Femur (tissue), 1 donor: ENCODE measurements at places on chromosomes 5 and 9.

DNA sequence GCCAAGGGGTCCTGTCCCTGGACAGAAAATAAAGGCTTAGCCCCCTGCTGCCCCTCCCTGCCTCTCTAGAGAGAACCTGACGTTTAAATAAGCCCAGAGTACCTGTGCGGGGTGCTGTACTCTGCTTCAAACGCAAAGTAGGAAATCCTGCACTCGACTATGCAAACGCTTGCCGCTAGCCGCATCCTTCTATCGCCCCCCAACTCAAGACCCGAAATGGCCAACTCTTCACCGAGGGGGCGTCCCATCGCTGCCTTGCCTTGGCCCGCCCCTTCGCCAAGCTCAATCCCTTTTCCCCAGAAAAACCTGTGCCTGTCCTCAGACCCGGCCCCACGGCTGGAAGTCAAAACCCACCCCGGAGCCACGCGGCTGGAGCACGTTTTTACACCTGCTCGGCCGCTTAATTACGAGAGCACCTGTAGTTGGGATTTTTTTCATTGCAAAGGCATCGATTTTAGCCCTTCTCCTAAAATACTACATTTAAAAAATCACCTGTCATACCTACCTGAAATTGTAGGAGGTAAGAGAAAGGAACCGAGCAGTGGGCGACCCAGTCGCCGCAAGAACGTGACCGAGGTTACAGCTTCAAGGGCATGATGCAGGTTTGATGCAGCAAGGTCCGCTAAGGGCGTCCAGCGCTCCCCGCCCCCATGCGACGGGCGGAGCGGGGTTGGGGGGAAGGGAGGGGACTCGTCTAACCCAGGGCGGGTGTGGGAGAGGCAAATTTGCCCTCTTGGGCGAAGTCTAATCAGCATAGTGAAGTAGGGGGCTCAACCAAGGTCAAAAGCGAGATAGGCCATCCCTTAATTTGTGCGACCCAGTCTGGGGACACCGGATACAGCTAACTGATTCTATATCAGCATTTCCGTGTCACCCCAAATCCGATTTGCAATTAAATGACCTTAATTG, 3.5 kb downstream of the ELAVL2 start:
- DNase-seq = no peak

GRCh38 chr5:76325876-76326491, 77.1 kb upstream of the IQGAP2 start:
- no peak for DNase-seq

GRCh38 chr5:177513500-177513899, 3.3 kb downstream of the DDX41 start:
- DNase-seq = no peak

DNA sequence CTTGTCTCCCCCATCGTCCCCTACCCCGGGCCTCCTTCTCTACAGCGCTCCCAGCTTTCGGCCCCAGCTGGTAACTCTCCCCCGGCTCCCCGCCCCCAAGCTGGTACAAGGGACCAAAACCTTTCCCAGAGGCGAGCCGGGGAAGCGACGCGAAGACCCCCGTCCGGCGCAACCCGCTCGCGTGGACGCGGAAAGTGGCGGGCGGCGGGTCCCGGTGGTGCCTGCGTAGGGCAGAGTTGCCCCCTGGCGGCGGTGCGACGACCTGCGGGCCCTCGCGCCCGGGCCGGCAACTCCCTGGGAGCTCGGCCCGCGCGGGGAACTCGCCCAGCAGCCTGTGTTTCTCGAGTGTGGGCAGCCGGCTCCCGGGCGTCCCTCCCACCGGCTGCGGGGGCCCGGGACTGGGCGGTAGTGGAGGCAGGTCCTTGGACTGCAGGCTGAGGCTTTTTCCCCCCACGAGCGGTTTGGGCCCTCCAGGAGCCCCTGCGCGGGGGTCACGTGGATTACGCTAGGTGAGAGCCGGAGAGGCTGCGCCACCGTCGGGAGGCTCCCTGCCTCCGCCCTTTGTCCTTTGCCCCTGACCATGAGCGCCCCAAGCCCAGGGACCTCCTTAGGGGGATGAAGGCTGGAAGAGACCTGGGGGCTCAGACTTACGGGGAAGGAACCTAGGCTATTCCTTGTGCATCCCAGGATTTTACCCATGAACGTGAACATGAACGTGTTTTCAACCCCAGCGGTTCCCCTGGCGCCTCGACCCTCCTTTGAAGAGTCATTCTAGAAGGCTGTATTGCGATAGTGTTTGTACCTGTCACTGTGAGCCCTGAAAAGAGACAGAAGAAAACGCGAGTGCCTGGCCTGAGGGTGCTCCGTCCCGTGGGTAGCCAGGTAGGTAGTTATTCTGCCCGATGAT, 2.9 kb upstream of the FOXD1 start:
- peak; percentile 76 for DNase-seq

DNA sequence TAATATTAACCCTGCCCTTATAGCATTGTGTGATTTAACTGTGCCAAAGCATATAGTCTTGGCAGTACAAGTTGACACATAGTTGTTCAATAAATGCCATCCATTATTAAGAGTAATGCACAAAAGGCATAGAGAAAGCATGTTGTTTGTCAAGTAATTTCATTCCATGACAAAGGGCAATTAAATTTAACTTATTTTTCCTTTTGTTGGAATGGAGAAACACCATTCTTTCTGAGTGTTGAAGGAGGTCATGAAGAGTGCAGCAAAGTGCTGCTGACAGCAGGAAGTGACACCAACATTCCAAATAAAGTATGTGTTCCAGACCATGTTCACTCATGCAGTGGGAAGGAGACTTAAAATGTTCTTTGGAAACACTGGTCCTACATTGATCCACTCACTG, 29.1 kb downstream of the ANKDD1B start:
- no peak for DNase-seq

DNA sequence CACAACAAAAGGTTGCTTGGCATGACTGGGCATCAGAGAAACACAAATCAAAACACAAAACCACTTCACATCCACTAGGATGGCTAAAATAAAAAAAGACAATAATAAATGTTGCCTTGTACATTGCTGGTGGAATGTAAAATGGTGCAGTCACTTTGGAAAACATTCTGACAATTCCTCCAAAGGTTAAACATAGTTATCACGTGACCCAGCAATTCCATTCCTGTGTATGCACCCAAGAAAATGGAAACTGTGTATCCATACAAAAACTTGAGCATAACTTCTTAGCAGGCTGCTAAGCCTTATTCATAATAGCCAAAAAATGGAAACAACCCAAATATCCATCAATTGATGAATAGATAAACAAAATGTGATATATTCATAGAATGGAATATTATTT, 10.2 kb upstream of the SLC46A2 start:
- no peak for DNase-seq

- DNase-seq = no peak
Measured at GRCh38 chr5:176902911-176903664, 3.9 kb upstream of the HK3 start.

DNA sequence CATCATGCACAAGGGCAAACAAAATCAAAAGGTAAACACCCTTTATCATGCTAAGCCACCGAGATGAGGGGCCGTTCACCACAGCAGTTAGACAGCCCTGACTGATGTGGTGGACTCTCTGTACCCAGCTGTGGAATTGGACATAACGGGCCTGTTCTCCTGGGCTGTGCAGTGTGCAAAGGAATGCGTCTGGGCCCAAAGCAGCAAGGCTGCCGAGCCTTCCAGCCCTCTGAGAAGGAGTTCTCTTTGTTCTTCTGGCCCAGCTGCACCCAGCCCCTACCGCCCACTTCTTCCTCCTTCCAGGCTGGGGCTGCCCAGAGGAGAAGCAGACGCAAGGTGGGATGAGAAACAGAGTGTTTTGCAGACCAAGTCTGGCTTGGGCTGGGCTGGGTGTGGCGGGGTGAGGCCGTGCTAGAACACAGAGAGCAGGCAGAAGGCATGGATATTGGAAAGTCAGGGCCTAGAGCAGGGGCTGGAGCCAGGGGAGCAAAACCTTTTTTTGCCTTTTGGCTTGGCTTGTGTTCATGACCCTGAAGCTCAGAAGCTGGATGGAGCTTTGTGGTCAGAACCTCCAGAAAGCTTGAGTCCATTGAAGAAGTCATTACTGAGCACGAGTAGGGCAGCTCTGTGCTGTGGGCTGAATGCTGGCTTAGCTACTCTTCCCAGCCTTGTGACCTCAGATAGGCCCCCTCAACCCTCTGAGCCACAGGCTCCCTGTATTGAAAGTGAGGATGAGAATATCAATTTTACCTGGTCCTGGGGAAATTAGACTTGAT, 49.8 kb upstream of the SH3PXD2B start:
- DNase-seq = peak; percentile 51

DNA sequence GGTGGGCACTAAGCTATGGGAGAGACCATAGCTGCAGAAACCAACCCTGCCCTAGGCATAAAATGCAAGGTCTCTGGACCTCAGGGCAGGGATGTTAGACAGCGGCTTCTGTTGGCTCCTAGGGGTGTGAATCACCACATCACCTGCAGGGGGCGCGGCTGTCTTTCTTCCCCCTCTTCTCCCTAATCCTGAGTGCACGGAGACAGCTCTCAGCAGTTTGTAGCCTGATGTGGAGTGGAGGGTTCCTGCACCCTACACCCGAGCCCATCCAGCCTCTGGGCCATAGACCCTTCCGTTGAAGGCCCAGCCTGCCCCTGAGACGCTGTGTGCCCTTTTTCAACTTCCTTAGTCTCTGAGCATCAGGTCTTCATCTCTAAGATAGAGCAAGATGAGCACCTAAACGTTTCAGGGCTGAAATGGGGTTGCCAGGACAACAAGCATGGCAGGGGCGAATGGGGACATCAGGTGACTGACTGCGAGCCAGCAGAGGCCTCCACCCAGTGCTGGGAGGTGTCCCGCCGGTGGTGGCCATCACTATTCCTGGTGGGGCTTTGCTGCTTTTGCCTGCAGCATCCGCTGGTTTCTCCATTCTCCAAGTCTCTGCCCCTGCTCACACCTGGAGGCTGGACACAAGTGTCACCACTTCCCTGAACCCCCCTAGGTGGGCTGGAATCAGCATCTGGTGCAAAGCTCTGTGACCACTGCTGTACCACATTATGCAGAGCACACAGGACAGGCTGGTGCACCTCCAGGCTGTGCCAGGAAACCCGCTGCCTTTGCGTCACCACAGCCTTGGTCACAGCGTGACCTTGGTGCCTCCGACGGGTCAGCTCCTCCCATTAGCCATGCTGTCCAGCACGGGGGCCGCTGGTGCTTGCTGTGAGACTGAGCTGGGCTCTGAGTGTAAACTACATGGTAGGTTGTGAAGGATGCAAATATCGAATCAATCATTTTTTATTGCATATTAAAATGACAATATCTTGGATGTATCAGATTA, 2.5 kb upstream of the SEC16A start:
- DNase-seq = peak; percentile 89

- no peak for DNase-seq
Measured at GRCh38 chr5:23635938-23636337, 128.5 kb downstream of the PRDM9 start.

GRCh38 chr9:95903398-95903797, 27.9 kb downstream of the ERCC6L2 start:
- no peak for DNase-seq

- no peak for DNase-seq
Measured at GRCh38 chr9:111939322-111939721, 42.7 kb downstream of the UGCG start.

- DNase-seq = no peak
Measured at GRCh38 chr9:4344946-4345345, 45.1 kb upstream of the GLIS3 start.

DNA sequence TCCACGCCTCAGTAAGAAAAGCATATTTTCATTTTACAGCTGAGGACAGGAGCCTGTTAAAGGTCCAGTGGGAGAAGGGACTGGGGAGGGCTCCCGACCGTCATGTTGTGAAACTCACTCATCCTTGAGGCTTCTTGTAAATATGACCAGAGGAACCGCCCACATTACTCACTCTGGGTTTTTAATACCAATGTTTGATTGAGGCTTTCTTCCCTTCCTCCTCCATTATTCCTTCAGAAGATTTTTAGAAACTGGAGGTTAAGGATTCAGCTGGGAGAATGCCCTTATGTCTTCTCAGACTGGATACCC, 61.4 kb upstream of the GLRX start:
- no peak for DNase-seq

DNA sequence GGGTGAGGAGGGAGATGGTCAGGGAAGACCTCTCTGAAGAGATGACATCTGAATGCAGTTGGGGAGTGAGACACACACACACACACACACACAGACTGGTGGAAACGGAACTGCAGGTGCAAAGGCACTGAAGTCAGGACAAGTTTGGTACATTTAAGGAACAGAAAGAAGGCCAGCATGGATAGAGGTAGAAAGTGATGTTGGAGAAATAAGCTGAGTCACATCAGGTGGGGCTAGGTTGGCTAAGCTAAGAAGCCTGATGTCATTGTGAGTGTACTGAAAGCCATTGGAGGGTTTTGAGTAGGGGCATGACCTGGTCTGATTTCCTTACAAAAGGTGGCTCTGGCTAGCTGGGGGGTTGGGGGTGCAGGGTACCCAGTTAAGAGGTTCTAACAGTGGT, 3.1 kb downstream of the BSPRY start:
- no peak for DNase-seq

- no peak for DNase-seq
Measured at GRCh38 chr5:99945478-99946442, 589.4 kb upstream of the FAM174A start.

GRCh38 chr9:98924946-98925820, 18.5 kb upstream of the COL15A1 start:
- peak; percentile 14 for DNase-seq

- no peak for DNase-seq
Measured at GRCh38 chr9:93713716-93714115, 137.3 kb downstream of the PHF2 start.

GRCh38 chr5:171858303-171858702, 72.7 kb downstream of the SMIM23 start:
- DNase-seq = no peak

GRCh38 chr5:160040471-160040835, 31.5 kb downstream of the TTC1 start:
- DNase-seq = no peak

- DNase-seq = peak; percentile 14
Measured at GRCh38 chr5:136011414-136012001, 17.3 kb upstream of the TGFBI start.
